ENCODE measurements at places on chromosomes 5 and 9.

DNA sequence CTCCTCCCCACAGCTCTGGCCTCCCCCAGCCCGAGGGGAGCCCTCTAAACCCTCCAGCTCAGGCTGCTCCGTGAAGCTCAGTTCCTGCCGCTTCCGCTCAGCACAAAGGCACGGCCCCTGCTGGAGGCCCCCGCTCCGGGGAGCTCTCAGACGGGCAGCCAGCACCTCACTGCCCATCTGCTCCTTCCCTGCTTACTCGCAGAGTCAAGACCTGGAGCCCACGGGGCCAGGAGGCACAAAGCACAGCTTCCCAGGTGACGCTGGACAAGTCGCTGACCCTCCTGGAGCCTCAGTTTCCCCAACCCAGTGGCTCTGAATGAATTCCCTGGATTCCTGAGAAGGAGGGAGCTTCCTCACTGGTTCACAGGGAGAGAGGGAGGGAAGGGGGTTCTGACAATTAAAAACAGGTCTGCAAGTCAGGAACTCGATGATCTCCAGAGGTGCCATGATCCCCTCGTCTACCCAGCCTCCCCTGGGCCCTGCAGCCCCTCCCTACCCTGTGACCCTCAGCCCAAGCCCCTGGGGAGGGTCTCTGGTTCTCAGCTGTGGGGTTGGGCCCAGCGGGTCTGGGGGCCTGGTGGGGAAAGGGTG is 36.2 kb downstream of the VAV2 start:
- no peak for DNase-seq

DNA sequence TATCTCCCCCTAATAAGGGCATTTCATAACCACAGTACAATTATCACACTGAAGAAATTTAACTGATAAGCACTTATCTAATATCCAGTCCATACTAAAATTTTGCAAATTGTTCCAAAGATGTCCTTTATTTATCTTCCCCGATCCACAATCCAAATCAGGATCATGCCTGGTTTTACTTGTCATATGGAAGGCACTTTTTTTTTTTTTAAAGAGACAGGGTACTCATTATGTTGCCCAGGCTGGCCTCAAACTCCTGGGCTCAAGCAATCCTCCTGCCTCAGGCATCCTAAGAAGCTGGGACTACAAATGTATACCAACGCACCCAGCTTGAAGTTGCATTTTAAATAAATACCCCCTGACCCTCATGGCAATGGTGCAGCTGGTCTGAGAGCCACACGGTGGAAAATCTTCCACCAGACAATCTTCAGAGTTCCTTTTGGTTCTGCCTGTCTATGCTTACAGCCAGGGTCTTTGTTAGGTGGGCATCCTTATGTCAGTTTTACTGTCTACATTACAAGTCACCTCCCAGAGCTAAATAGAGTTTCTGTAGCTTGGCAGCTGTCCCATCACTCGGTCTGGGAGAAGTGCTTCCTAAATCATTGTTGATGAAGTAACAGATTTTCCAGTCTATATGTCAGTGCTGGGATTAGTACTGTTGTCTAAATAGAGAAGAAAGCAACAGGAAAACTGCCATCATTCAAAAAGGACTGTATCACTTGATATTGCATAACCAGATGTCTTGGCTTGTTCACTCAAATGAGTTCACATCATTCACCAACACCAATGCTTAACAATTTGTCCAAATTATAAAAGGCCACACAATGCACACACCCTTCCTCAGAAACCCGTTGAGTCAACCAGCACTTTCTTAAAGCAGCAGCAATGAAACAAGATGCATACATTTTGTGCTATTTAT is 26.4 kb downstream of the PTPN3 start:
- DNase-seq = no peak

- DNase-seq = no peak
Observed at GRCh38 chr9:120942186-120943001, 15.8 kb upstream of the TRAF1 start.

DNA sequence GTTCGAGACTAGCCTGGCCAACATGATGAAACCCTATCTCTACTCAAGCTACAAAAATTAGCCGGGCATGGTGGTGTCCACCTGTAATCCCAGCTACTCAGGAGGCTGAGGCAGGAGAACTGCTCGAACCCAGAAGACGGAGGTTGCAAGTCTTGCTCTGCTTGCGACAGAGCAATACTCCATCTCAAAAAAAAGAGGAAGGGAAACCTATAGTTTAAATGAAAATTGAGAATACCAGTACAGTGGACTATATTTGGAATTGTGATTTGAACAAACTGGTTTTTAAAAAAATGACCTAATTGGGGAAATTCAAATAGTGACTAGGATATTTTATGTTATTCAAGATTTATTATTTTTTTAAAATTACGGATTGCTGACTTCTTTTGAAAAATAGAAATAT is 33.2 kb downstream of the DIAPH1 start:
- no peak for DNase-seq

- DNase-seq = peak; percentile 1
Observed at GRCh38 chr5:147168578-147169327, 66.1 kb upstream of the STK32A start.

GRCh38 chr9:121498487-121499176 is 1.0 kb downstream of the GGTA1 start:
- peak; percentile 8 for DNase-seq

DNA sequence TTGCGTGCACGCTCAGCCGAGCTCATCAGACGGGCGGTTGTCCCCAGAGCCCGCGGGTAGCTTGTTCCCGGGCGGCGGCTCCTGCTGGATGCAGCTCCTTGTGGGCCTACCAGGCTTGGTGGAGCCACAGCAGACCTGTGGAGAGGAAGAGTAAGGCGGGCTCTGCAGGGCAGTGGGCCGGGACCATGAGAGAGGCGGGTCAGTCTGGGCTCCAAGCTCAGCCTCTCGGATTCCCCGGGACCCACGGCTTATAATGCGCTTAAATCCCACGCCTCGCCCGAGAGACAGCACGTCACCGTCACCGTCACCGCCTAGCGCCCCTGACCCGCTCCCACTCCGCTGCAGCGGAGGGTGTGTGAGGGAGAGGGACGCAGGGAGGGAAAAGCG is 1.9 kb upstream of the ANKRD18A start:
- no peak for DNase-seq

DNA sequence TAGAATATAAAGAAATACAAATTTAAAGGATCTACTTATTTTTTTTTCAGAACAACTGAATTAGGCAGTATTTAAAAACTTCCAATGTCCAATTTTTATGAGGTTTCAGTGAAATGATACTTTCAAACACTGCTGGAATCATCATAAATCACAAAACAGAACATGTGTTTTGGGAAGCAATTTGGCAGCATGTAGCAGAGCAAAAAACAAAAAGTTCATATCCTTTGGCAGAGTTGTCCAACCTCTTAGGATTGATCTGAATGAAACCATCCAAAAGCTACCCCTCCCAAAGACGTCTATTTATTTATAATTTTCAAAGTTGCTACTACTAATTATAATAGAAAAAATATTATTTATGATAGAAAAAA is 192.4 kb upstream of the PUM3 start:
- DNase-seq = no peak

- DNase-seq = no peak
Observed at GRCh38 chr9:90514877-90515276, 127.7 kb downstream of the DIRAS2 start.

GRCh38 chr5:32545102-32545800 is 40.1 kb upstream of the SUB1 start:
- no peak for DNase-seq

DNA sequence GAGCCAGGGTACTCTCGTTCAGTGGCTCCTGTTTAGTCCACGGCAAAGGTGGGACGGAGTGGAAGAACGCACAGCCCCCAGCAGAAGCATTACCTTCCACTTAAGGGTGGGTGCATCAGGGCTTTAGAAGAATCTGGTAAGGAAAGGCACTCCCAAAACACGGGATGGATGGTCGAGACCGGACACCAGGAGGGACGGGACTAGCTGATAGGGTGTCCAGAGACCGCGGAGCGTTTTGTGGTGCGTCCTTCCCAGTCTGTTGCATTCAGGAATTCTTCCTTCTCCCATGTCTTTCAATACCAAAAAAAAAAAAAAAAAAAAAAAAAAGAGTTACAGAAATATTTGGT is 545 bp upstream of the CTSV start:
- no peak for DNase-seq

DNA sequence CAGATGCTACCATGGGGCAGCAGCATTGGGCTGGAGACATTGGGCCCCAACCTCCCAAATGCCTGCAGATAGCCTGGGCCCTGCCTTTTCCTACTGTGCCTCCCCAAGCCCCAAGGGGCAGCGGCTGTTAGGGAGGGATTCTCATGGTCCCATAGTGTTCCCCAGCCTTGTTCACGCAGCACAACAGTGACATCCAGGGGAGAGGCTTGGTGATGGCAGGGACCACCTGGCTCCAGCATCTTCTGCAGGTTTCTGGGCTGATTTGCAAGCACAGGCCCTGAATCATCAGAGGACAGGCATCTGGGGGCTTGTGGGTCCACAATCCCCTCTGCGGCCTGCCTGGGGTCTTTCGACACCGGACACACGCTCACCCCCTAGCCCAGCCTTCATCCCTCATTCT is 354.6 kb downstream of the SLIT3 start:
- DNase-seq = no peak

- DNase-seq = no peak
Observed at GRCh38 chr5:75992753-75993152, 90.4 kb upstream of the SV2C start.

- DNase-seq = no peak
Observed at GRCh38 chr5:153390569-153390968, 99.9 kb upstream of the GRIA1 start.

DNA sequence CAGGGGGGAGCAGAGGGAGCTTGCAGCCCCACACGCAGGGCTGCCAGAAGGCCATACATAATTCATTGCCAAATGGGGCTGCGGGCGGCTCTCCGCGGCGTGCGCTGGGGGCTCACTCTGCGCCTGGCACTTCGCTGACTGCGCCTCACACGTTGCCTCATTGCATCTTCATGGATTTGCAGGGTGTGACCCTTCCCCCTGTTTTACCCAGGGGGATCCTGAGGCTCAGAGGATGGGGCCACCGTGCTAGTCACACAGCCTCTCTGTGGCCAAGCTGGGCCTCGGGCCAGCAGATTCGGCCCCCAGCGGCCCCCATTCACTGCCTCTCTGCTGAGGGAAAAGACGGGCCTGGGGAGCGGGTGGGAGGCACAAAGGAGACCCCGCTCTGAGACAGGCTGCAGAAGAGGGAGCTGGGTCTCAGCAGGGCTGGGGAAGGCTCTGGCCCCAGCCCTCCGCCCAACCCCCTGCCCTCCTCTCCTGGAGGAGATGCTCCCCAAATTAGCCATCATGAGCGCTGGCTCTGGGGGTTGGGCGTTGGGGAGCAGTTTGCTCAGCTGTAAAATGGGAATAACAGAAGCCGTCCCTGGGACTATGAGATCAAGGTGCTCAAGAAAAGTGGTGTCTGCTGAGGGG is 115.5 kb downstream of the C9orf50 start:
- no peak for DNase-seq

GRCh38 chr5:172669386-172670004 is 28.4 kb downstream of the NEURL1B start:
- DNase-seq = no peak

DNA sequence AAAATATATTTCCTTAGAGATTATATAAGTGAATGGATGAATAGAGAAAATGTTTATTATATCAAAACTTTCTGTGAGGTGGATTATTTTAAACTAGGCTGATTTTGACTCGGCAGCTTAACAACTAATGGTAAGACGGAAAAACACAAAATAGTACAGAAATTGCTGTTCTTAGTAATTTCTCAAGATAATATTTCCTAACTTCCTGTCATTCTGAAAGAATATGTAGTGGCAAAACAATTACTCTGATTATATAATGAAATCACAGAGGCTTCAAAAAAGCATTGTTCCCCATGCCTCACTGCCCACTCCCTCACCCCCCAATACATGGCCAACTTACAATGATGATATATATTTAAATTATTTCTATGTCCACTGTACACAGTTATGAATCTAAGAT is 85.4 kb downstream of the YTHDC2 start:
- no peak for DNase-seq

Measured in AG09319 (cell line).